ENCODE measurements at places on chromosomes 7 and 10.

DNA sequence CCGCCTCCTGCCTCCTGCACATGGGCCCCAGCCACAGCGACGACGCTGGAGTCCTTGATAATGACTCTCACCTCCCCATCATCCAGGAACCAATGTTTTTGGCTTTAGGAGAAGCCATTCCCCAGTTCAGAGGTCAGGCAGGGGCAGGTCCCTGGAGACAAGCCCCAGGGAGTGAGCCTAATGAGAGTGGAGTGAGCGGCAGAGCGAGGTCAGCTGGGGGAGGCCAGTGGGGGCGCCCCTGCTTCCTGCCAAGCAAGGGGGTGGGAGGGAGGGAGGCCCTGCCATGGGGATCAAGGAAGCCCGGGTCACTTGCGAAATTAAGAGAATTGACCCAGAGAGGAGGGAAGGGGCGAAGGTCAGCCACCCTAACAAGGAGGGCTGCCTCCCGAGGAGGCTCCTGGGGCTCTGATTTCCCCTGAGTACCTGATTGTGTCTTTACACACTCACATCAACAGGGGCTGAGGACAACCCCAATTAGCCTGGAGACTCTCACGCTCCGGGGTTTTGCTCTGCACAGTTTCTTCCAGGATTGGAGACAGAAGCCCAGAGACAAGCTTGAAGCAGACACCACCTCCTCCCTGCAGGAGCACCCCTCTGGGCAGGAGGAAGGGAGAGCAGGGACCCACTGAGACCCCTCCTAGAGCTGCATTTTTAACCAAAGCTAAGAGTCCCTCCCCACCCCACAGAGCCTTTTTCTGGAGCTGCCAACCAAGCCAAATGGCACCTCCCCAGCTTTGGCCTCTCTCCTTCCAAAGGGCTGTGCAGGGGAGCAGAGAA is 112.1 kb downstream of the COL13A1 start:
- no peak for DNase-seq

DNA sequence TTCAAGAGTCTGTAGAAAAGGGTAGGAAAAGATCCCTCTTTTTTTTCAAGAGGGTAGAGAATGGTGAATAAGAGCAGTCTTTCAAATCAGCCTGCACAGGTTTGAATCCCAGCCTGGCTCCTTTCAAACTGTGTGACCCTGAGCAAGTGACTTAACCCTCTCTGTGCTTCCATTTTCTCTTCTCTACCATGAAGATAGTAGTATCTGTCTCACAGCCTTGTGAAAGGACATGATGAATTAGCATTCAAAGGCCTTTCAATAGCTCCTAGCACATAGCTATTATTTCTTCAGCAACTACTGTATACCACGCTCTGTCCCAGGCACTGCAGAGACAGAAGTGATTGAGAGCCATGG is 25.4 kb downstream of the LEP start:
- no peak for DNase-seq

DNA sequence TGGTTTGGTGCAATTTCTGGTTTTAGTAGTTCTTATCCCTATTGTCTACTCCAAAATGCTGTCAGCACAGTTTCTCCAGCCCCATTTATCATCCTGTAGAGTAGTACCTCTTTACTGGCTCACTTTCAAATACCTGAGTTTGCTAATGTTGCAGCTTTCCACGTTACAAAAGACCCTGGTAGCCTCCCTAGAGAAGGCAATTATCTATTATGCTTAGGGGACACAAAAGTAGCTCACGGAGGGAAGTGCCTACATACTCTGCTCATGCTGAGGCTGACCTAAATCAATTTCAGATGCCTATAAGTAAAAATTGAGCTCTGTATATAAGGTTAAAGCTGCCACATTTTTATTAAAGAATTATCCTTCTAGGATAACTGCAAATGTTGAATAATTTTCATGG is 603.6 kb downstream of the CNTNAP2 start:
- DNase-seq = no peak

GRCh38 chr10:104043185-104043830 is 42.4 kb downstream of the COL17A1 start:
- DNase-seq = no peak

DNA sequence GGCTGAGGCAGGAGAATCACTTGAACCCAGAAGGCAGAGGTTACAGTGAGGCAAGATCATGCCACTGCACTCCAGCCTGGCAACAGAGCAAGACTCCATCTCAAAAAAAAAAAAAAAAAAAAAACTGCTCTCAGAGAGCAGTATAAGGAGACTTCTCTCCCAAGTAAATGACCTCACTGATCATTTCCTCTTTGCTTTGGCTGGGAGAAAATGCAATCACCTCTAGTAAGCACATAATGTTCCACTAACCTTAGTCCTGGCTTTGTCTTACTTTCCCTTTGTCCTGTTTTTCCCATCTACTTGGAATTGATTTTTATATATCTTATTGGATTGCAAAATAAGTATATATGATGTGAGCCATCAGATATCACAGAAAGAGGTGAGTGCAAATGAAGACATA is 2.5 kb downstream of the SLC25A13 start:
- DNase-seq = no peak

DNA sequence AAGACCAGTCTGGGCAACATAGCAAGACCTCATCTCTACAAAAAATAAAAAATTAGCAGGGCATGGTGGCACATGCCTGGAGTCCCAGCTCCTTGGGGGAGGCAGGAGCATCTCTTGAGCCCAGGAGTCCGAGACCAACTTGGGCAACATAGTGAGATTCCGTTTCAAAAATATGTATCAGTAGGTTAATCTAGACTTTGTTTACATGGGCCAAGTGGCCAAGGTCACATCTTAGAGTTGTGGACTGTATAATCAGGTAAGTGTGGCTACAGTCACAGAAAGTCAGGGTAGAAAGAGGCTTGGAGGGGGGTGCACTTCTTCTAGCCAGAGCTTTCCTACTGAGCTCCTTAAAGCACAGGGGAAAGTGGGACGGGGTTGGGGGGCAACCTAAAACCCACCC is 174.4 kb downstream of the CUX1 start:
- no peak for DNase-seq
